ENCODE measurements at places on chromosomes 4 and X.

- no peak for DNase-seq
Measured at GRCh38 chrX:10756441-10756840, 136.1 kb upstream of the MID1 start.

GRCh38 chr4:3724319-3725231, 41.6 kb upstream of the ADRA2C start:
- no peak for DNase-seq

GRCh38 chr4:169136330-169136729, 126.3 kb upstream of the CBR4 start:
- DNase-seq = no peak

DNA sequence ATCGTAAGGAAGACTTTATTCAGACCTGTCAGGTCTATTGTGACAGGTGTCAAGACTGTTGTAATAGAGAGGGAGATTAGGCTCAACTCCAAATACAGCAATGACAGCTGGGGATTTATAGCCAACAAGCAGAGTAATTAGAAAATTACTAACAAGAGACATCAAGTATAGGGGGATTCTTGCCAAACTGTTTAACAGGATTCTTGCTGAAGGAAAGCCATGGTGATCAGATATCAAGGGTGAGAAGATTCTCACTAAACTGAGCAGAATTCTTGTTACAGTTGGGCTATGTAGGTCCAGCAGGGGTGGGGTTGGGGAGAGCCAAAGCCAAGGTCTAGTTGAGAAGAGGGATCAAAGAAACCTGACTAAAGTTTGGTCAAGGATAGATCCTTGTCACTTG, 461.0 kb upstream of the GALNT7 start:
- DNase-seq = no peak

GRCh38 chr4:172844556-172844955, 324.1 kb upstream of the GALNT7 start:
- no peak for DNase-seq

- DNase-seq = no peak
Measured at GRCh38 chrX:152819732-152820131, 10.8 kb downstream of the CETN2 start.

GRCh38 chr4:26218677-26219605, 101.9 kb upstream of the RBPJ start:
- DNase-seq = no peak

DNA sequence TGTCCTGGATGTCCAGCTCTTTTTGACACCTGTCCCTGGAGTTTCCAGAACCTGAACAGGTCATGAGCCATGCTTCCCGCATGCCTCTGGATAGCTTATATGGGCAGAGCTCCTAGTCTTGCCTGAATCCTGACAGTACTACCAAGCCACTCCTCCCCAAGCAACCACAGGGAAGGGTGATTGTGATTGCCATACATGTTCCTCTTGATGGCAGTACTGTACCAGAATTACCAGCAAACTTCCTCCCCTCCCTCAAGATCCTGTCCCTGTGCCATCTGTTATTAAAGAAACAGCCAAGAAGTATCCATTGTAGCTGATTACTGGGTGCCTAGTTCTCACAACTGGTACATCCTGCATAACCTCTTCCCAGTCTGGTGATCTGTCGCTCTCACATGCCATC, 264.3 kb upstream of the AGTR2 start:
- DNase-seq = no peak

GRCh38 chrX:19909761-19910160, 22.4 kb upstream of the SH3KBP1 start:
- no peak for DNase-seq

DNA sequence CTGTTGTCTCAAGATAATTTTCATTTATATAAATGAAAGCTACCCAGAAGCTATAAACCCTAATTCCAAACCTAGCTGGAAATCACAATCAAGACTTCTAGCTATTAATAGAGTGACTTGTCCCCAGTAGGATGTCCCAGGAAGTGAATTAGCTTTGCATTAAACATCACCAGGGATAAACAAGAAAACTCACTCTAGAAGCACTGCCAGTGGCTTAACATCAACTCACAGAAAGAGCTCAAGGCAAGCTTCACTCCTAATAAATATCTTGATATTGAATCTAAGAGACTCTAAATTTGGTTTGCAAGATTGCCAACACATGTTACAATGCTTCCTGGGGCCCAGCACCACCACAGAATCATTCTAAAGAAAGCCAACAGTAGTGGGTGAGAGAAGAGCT, 468.7 kb upstream of the FAM241A start:
- DNase-seq = no peak

DNA sequence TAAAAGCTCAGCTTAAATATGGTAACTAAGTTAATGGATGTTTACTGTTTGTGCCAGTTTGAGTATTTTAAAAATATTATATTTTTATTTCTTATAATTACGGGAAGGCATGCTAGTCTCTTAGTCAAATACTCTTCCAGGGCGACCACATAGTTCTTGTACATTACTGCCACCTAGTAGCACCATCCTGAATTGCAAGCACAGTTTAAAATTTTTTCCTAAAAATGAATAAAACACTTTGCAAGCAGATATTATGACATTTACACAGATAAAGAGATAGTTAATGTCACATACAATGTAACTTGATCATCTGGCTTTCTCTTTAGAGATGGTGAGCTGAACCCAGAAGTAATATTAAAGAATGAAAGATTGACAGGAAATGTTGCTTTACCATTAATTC, 11.5 kb downstream of the NDP start:
- DNase-seq = no peak

- DNase-seq = no peak
Measured at GRCh38 chr4:3655963-3656362, 110.2 kb upstream of the ADRA2C start.

- DNase-seq = no peak
Measured at GRCh38 chrX:68724531-68725020, 77.1 kb downstream of the STARD8 start.

DNA sequence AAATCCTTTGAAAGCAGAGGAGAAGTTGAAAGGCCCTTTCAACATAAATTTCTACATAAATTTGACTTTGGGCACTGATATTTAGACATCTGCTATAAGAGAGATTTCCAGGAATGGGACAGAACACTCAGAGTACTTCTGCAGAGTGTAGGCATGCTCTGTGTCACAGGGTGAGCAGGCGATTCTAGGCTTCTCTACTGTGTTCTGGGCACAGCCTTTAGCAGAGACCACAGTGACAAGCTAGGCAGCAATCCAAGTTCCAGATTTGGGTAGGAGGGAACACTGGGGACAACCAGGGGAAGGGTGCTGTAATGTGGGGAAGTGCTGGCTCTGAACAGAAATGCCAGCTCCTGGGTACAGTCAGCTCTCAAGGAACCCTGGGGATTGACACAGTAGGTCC, 6.9 kb downstream of the MAGEA10 start:
- DNase-seq = no peak

- no peak for DNase-seq
Measured at GRCh38 chrX:8711401-8711800, 20.5 kb downstream of the ANOS1 start.

DNA sequence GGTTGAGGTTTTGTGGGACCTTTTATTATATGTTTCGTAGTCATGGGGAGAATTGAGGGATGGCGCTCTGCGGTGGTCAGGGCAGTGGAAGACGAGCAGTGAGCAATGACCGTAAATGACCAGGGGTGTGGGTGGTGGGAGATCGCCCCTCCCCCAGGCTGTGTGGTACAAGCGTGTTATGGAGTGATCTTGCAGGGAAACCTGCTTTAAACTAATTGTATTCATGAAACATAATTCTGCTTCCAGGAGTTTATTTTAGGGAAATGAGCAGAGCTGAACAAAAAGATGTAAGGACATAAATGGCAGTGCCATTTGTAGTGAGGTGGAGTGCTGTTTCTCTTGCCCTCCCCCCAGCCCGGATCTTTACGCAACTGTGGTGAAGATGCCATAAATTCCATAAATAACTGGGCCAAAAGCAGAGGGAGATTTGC, 20.2 kb downstream of the GYG2 start:
- no peak for DNase-seq

GRCh38 chrX:69070949-69071650, 94.2 kb downstream of the PJA1 start:
- no peak for DNase-seq

GRCh38 chr4:78747475-78747922, 28.7 kb upstream of the BMP2K start:
- no peak for DNase-seq

DNA sequence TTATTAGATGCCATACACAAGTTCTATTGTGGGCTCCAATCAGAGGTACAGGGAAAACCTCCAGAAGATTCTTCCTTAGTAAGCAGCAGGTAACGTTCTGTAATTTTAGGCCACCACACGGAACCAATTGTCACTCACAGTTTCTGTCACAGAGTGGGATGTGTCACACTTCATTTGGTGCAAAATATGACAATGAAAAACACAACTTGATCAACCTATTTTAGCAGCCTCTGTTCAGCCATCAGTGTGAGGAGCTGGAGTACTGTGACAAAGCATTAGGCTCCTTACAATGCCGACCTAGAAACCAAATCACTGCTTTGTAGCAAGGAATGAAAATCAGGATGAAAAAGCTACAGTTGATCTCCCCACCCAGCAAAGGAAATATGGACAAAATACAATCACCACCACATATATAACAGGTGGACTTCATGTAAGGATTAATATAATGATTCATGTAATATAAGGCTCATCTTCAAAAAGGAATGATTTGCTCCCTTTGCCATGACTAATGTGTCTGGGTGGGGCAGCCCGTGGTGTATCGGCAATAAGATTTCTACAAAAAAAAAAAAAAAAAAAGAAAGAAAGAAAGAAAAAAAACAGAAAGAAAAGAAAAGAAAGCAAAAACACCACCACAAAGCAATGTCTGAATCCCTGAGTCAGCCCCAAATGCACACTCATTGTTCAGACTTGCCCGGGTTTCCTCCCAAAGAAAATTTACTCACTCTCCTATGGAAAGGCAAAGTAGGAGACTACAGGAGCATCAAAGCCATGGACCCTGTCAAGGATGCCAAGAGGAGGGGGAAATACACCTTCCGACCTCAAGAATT, 36.0 kb downstream of the SLC9A7 start:
- no peak for DNase-seq

DNA sequence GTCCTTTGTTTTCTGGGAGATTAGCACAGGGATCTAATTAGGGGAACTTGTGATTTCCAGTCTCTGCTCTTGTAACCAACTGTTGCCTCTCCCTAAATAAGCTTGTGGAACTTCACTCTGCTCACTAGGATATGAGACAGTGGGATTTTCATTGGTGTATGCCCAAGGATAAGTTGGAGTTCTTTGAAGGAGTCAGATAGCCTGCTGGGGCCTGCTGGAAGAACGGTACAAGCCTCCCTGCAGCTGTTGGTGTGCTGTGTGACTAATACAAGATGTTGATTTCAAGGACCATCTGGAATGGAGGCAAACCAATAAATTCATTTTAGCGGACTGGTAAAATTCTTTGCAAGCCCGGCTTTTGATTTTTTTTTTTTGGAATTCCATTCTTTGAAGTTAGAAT, 167.0 kb downstream of the AASDH start:
- no peak for DNase-seq

DNA sequence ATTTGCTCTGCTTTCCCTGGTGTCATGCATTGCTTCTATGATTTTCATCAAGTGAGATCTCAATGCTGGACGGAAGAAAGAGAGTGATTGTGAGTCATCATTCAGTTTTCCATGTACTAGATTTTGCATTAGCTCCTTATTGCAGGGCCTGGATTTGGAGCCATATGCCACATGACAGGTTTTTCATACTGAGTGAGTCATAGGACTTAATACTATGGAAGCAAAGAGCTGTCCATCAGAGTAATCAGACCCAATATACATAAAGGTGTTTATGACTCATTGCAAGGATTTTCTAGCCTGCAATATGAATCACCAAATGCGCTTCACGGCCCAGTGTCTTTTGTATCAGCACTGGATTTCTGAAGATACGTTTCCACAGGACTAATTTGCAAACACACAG, 11.2 kb upstream of the TFDP3 start:
- DNase-seq = no peak

DNA sequence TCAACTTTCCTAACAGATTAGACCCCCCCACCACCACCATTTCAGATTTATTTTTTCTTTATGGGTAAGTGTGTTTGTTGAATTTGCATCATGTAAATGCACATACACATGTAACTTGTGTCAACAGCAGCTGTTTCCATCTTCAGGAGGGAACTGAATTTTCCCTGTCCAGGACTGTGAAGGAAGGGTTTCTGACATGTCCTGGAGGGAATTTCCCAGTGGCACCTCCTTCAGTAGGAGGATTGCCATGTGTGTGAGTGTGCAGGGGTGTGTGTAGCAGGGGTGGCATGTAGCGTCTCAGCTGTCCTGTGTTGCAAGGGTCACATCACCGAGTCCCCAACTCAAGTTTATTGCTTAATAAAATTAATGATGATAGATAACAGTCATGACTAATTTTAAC, 19.7 kb downstream of the HERC6 start:
- no peak for DNase-seq

- peak; percentile 10 for DNase-seq
Measured at GRCh38 chr4:165207016-165207430, 338 bp upstream of the KLHL2 start.

DNA sequence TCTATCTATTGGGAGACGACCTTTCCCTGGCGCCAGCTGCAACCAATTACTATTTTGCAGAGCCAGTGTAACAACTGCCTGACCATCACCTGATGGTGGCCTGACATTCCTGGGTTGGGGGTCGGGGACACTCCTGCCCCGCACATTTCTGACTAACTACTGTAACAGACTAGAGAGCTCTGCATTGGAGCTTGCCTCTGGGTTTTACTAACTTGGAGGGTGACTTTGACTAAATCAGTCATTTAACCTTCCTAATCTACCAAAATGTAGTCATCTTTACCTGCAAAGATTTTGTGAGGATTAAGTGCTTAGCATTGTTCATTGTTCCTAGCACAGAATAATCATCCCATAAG, 37.5 kb upstream of the ABCG2 start:
- no peak for DNase-seq

- no peak for DNase-seq
Measured at GRCh38 chrX:905848-906566, 275.4 kb downstream of the SHOX start.

DNA sequence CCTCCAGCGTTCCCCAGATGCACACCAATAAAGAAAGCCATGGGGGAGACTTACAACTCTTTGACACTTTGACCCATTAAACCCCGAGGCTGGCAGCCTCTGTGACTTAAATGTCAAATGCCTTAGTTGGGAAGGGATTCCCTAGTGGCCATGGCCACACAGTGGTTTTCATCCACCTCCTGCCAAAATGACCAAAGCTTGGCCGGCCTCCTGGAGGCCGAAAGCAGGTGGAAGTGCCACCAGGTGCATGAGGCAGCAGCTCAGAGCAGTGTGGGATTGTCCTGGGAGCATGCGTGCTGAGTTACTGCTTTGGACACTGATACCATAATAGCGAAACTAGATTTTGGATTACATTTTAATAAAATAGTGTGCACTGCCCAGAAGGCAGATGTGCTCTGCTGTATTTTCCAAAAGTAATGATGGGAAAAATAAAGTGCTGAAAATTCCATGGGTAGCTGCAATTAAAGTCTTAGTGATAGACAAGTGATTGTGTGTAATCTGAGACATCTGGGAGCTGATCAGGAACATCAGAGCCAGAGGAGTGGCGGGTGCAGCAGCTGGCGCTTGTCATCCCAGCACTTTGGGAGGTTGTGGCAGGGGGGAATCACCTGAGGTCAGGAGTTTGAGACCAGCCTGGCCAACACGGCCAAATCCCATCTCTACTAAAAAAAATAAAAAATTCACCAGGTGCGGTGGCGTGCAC, 39.8 kb upstream of the TADA2B start:
- DNase-seq = no peak

- DNase-seq = no peak
Measured at GRCh38 chrX:9310616-9311015, 154.2 kb upstream of the TBL1X start.

- no peak for DNase-seq
Measured at GRCh38 chrX:108168961-108169740, 77.6 kb downstream of the ATG4A start.

GRCh38 chrX:17411205-17411604, 36.2 kb downstream of the NHS start:
- DNase-seq = no peak

All from stimulated activated CD4-positive, alpha-beta T cell treated with anti-CD3 and anti-CD28 coated beads, Interleukin-1b, Interleukin-23, amount 100 ng/mL, for 48 hours (primary cell).